NCI-H526 (cell line): ENCODE measurements at places on chromosomes 1 and 21.

- DNase-seq = no peak
Measured at GRCh38 chr1:154465621-154466195, 36.3 kb upstream of the TDRD10 start.

- DNase-seq = no peak
Measured at GRCh38 chr1:180997843-180998504, 24.7 kb downstream of the STX6 start.

- DNase-seq = no peak
Measured at GRCh38 chr1:29655945-29656850, 419.9 kb downstream of the PTPRU start.

DNA sequence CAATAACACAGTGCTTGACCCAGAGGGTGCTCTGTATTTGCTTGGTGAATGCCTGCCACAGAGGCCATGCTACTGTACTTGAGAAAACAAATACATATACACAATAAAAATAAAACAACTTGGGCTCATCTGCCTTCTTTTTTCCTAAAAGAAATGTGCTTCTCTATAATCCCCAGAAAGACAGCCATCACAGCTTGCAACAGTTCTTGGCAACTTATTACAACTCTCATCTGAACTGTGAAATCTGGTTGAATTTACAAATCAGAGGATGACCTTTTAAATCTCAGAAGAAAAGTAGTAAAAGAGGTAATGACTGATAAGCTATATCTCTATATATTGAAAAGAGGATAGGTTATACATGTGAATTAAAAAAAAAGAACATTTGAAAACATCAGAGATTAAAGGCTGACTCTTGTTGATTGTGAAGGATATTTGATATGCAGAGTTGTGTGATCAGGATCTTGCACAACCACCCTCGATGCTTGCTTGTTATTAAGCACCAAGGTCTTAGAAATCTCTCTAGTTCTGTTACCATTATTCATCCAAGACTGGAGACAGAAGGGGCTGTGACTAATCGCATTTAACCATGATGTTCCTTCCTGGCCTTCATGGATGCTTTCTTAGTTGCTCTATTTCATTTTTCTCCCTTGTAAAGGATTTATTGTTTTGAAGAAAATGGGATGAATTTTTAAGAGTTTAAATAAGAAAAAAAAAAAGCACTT is 213.4 kb downstream of the APP start:
- no peak for DNase-seq

DNA sequence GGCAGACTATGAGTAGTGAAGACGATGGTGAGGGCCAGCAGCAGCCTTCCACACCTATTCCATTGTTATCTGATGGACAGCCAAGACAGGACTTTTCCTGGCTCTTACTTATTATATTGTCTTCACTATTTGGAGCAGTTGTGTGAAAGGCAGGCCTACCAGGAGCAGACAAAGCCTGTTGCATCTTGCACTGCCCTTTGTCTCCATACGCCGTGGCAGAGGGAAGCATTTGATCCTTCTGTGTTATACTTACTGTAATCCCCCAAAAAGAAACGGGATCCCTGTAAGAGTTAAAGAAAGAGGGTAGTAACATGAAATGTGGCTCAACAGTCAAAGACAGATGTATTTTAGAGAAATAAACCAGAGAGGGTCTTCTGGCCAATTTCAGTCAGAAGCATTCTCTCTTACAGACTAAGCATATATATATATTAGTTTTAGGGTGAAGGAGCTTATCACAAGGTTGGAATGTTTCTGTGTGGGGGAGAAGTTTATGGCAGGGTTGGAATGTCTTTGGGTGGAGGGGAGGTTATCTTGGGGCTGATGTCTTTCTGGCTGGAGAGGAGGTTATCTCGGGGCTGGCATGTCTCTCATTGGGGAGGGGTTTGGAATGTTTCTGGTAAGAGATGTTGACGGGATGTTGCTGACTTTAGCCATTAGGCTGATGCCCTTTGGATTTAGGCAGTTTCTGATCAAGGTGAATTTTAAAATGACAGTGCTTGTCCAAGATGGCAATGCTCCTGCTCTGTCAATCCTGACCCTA is 23.4 kb upstream of the HSD3B1 start:
- no peak for DNase-seq

DNA sequence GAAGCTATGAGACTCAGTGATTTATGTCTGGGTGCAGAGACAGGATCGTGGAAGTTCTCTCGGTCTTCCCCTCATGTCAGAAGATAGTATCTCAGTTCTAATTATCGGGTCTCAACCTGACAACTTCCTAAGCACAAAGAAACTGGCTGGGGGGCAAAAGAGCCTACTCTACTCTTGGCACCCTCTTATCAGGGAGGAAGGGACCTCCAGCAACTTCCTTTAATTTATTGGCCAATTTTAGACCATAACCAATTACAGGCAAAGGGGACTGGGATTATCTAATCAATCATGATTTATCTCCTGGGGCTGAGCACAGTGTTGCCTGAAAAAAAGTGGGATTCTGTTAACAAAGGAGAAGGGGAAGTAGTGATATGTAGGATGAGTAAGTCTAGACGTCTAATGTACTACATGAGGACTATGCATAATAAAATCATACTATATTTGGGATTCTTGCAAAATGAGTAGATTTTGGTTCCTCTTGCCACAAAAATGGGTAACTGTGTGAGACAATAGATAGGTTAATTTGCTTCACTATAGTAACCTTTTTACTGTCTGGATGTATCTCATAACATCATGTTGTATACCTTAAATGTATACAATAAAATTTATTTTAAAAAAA is 98.8 kb downstream of the ZFYVE9 start:
- no peak for DNase-seq

- DNase-seq = no peak
Measured at GRCh38 chr21:36663033-36663855, 35.7 kb upstream of the SIM2 start.

- DNase-seq = no peak
Measured at GRCh38 chr1:98355656-98356383, 305.7 kb upstream of the SNX7 start.

DNA sequence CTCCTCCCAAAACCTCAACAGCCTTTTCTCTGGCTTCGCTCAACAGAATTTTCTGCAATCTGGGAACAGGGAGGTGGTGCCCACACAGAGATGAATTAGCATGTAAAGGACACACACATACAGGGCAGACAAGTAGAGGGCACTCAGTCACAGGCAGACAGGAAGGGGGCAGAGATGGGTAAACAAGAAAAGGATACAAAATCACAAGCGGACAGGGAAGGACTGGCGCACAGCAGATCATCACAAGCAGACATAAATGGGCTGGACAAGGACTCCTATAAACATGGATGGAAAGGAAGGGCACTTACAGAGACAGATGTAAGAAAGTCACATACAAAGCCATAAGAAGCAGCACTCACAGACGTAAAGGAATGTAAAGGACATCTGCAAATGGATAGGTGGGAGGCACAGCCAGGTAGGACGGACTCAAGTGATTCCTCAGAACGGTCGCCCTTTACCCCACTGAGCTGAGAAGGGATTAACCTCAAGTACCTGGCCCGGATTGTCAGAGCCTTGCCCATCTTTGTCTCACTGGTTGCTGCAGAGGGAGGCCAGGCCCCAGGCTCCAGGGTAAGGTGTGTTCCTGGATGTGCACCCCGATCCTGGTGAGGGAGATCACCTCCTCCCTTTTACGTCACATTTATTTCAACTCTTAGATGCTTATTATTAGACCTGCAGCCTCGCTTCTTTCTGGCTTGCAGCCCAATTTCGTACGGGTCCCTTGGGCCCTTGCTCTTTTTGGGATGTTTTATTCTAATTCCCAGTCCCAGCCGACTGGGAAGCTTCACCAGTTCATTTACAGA is 836 bp upstream of the PRCC start:
- no peak for DNase-seq

DNA sequence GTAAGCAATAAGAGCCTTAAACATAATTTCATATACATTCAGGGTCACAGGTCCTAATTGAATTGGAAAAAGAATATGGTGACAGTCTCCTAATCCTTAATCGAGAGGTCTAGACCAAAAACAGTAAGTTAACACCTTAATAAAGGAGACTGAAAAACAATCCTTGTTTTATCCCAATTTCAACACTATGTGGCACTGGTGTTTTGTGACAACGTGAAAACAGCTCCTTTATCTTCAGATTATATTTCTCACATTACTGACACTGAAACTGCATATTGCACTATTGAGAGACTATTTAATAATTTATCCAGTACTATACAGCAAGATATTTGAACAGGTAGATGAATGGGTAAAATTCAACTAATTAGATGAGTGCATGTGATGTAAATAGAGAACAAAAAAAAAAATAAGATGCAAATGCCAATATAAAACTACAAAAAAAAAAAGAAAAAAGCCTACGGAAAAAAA is 34.1 kb downstream of the TP53BP2 start:
- no peak for DNase-seq

- no peak for DNase-seq
Measured at GRCh38 chr1:168138134-168138533, 1.4 kb upstream of the GPR161 start.

DNA sequence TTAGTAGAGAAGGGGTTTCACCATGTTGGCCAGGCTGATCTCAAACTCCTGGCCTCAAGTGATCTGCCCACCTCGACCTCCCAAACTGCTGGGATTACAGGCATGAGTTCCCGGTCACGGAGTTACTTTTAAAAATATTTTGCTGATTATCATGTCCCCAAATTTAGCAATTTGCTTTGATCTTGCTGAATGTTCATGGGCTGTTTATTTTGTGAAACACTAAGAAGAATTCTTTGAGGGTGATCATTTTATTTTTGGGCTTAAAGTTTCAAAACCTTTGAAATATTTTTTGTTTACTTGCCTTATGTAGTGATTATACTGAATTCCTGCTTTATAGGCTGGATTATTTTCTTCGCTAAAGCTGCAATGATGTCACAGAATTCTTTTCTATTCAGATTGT is 11.4 kb upstream of the LAMC1 start:
- DNase-seq = no peak

GRCh38 chr1:98975113-98975512 is 29.5 kb downstream of the PLPPR5 start:
- peak; percentile 62 for DNase-seq

DNA sequence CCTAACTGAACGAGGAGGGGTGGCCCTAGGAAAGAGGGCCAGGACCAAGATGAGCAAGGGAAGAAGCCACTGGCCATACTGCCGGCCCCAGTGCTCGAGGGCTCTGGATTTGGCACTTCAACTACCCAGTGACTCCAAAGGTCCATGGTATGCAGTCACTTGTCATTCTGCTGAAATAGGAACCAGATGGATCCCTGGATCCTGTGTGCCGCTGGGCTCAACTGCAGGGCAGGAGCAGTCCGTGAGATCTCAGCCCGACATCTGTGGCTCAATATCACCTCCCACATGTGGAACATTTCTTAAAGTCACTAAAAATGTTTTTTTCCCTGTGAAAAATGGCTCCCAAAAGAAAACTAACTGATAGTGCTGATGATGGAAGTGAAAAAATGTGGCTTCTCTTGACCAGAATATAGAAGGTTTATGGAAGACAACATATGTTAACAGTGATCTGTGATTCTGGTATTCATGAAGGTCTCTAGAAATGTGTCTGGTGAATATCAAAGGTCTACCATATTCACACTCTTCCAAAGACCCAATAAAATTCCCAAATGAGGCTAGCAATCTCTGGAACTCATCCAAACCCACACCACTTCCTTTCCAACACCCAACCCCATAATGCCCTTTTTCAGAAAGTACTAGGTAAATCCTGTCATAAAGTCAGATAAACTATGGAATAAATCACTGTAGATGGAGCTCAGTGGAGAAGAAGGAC is 24.1 kb downstream of the PAFAH2 start:
- DNase-seq = no peak

- no peak for DNase-seq
Measured at GRCh38 chr1:55869065-55869464, 653.9 kb upstream of the USP24 start.

- DNase-seq = no peak
Measured at GRCh38 chr1:28926629-28927265, 12.4 kb downstream of the EPB41 start.

GRCh38 chr1:50476800-50477199 is 53.6 kb upstream of the DMRTA2 start:
- DNase-seq = no peak

DNA sequence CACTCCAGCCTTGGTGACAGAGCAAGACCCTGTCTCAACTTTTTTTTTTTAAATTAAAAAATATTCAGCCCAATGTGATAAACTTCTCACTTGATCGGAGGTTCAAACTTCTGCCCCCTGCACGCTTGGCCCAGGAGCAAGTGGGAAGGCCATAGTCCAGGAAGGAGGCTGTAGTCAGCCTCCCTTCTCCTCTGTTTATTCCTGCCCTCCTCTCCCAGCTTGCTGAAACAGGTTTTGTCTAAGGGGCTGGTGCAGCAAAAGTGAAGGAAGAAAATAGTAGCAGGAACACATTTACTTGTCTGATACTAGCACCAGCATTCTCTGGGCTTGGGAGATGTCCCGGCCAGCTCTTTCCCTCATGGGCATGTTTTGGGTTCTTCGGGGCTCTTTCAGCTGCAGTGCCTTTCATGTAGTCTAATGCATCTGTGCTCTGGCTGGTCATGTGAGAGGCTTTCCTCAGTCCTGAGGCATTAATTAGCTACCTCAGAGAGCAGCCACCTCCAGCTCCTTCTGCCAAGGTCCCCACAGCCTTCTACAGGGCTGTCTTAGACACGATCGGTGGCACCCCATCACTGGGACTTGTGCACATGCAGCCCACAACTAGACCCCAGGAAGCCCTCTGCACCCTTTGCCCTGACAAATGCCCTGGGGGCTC is 12.9 kb downstream of the SLC44A3 start:
- no peak for DNase-seq

DNA sequence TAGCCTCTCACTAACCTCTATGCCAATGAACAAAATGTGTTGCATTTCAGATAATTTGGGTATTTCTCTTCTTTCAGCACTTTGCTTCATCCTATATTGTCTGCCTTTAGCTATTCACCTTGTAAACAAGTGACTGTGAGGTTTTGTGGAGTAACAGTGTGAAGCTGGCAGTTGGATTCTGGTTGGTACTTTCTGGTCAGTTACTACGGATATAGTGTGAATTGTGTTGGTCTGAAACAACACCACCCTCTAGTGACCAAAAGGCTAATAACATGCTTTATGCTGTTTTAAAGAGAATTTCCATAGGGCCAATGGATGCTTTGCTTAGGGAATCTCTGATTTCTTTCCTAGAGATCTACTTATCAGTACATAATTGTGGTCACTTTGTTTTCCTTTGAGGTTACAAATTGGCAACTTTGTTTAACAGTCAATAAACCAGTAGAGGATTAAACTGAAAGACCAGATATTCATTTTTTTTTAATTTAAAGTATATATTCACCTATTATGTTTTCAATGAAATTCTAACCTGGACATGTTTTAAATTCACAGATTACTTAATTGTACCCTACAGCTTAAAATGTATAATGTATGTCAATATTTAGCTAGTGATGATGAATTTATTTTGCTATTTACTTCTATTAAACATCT is 2.5 kb upstream of the PTGER3 start:
- DNase-seq = peak; percentile 77

- DNase-seq = no peak
Measured at GRCh38 chr1:246329900-246330299, 177.2 kb downstream of the SMYD3 start.

- no peak for DNase-seq
Measured at GRCh38 chr21:39628385-39628784, 15.6 kb downstream of the B3GALT5 start.

- no peak for DNase-seq
Measured at GRCh38 chr1:79079770-79080169, 73.2 kb upstream of the ADGRL4 start.
